ENCODE measurements at places on chromosomes 12 and 14.

DNA sequence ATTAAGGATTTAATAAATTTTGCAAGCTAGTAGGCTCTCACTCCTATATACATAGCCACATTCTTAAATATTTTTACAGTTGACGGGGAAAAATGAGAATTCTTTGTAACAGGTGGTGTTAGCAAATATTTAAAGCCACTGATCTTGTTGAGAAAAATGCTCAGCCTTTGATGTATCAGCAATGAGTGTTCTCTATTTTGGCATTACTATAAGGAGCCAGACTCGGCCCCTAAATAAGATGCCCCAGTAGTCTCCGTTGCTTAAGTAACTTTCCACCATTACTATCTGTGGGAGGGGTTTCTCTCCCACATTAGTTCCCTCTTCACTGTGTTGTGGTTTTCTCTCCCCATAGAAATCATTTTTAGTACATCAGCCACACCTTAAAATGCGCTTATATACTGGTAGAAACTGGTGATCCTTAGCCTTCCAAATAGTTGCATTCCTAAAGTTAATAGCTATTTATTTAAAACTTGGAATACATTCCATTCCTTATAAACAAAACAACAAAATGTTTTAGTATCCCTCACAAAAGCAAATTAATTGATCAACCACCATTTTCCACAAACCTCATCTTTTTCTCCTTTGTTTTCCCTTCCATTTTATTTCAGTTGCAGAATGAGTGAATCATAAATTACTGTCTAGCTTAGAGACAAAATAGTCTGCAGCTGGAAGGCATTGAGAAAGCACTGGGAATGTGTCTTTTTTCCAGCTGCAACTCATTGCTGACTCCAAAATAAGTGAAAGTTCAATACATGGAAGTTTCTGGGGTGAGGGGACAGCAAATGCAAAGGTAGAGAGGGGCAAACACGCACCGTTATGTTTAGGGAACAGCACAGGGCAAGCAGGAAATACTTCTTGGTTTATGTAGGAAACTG is 84.7 kb upstream of the FERMT2 start:
- no peak for DNase-seq

DNA sequence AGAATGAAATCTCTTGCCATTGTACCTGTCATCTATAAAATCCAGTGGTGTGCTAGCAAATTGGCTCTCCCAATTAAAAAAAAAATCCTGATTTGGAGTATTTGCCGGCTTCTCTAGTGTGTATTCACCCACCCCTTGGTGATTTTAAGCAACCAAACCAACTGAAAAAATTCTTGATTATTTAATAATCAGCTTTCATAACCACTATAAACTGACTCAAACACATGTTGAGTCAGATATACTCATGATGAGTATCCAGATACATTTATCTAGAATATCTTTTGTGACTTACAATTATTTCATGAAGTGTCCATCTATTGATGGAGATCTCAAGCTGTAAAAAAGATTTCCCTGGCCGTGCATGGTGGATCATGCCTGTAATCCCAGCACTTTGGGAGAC is 205.4 kb downstream of the RASSF9 start:
- DNase-seq: no peak

GRCh38 chr14:71942904-71943694 is 10.9 kb downstream of the RGS6 start:
- no peak for DNase-seq

GRCh38 chr12:12871587-12872138 is 19.7 kb upstream of the GPRC5A start:
- DNase-seq: no peak

DNA sequence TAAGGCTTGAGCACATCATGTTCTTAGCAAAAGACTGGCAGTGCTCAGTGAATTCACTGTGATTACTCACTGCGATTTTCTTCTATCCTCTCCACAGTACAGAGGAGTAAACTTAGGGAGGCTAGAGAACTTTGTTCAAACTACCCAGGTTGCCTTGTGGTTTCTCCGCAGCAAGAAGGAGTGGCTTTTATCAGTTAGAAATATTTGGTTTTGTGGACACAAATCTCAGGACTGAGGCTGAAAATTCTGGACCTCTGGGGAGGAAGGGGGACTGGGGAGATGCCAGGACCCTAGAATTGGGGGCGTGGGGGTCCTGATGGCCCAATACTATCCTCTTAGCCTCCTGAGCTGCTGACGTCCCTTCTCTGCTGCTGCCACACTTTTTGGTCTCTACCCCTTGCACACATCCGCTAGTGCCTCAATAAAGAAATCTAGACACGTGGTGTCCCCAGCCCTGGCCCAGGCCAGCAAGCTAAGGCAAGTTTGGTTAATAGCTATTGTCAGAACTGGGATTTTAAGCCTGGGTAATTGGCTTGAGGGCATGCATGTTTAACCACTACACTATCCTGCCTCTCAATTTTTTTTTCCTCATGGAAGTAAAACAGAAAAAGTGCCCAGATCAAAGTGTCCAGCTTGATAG is 842 bp downstream of the OAS2 start:
- DNase-seq: peak; percentile 38

DNA sequence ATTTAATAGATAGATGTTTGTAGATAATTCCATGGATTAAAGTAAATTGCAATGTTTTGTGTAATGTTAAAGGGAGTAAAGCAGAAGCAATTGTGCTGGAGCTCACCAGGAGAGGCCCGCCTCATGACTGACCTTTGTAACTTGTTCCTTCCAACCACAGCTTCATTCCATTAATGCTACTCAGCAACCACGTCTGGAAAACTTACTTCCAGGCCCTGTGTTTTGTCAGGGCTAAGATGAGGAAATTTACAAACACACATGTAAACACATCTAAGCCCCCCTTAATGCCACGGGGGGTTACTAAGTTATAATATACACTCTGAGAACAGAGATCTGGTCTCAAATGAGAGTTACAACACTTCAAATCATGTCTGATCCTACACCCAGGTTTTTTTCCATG is 12.4 kb downstream of the LUM start:
- no peak for DNase-seq

DNA sequence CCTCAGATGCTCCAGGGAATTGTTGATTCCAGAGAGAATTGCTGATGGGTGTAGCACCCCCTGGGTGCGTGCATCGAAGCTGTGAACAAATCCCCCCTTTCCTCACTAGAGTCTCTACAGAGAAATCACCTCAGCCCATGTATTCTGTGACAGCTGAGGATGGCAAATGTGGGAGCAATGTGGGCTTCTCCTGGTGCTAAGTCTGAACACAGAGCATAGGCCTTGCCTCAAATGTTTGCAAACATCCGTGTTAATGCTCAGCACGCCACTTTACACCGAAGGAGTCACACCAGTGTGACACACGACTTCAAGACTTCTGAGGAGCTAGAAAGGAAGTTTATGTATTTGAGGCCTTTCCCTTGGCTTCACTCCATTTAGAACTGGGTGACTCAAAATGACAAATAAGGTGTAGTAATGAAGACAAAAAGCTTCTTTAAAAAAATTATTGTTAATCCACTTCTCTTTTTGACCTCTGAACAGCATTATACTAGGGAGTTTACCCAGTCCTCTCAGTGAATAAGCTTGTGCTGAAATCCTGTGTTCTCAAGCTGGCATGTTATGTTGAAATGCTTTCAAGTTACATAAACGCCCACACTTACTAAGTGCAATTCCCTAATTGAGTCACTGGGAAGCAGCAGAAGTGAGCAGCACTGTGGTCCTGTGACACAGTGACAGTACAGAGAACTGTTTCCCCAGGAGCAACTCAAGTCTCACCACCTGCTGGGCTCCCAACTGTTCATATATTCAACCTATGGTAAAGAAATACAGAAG is 92.9 kb downstream of the FAR2 start:
- DNase-seq: no peak

DNA sequence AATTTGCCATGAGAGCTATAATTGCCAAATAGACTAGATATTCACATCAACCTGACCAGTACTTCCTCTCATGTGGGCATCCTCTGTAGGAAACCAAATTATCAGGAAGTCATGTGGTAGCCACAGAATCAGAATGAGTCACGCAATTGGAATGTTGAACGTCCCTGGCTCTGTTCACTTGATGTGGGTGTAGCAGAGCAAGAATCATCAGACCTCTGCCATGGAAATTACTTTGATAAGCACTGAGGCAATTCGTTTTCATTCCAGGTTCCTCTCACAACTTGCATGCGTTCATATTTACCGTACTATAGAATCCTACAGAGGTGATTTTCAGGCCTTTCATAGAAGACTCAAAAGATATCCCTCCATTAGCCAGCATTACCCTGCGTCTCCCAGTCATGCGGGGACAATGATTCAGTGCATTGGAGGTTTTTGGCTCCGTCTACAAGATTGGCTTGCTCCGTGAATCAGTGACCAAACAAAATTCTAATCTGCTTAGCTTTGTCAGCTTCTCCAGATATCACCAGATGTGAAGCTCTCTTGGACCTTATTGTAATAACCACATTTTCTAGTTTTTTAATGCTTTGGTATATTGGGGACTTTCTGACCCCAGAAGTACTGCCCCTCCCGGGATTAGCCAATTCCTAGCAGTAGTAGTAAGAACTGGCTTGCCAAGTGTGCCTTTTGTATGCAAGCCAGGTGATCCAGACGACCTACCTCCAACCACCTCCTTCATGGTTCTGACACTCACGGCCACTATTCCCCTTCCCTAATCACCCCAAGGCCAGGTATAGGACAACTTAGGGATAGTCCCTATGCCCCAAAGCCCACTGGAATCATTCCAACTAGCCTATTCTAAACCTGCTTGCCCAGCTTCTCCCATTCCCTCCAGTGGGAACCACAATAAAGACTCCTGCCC is 133.4 kb downstream of the KICS2 start:
- DNase-seq: no peak

DNA sequence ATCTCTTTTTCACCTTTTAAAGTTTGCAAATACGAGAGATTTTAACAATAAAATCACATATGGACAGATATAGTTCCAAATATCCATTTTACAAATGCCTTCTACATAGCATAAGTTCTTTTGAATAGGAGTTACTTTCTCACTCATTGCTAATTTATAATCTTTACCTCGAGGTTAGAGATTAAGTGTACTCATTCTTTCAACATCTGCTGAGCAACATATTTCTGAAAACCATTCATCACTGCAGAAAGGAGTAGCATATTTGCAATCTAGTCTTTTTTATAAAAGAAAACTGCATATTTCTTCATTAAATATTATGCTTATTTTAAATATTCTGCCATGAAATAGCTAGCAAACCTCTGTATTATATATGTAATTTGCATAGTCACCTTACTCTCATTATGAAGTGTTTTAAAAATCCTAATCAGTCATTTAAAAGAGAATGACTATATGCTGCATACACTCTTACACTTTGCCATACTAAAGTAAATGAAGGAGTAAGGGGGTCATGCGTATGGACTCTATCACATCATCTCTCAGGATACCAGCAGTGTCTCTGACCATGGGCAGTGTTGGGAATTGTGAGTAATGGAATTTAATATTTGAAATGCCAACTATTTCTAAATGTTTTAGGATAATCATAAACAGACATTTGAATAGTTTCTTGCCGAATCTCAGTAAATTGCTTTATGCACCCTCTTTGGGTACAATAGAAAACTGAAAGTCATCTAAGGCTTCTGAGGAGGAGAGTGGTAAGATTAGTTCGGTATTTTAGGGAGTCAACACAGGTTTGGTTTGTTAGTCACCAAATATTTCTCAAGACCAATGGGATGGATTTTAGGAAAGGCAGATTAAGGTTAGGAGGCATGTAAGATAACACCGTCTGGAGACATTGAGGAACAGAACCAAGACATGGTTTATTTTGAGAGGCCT is 524.8 kb upstream of the ATP2B1 start:
- DNase-seq: no peak

GRCh38 chr12:65535946-65536345 is 257.5 kb downstream of the MSRB3 start:
- DNase-seq: no peak

GRCh38 chr12:116370886-116371580 is 93.5 kb upstream of the MED13L start:
- DNase-seq: no peak

DNA sequence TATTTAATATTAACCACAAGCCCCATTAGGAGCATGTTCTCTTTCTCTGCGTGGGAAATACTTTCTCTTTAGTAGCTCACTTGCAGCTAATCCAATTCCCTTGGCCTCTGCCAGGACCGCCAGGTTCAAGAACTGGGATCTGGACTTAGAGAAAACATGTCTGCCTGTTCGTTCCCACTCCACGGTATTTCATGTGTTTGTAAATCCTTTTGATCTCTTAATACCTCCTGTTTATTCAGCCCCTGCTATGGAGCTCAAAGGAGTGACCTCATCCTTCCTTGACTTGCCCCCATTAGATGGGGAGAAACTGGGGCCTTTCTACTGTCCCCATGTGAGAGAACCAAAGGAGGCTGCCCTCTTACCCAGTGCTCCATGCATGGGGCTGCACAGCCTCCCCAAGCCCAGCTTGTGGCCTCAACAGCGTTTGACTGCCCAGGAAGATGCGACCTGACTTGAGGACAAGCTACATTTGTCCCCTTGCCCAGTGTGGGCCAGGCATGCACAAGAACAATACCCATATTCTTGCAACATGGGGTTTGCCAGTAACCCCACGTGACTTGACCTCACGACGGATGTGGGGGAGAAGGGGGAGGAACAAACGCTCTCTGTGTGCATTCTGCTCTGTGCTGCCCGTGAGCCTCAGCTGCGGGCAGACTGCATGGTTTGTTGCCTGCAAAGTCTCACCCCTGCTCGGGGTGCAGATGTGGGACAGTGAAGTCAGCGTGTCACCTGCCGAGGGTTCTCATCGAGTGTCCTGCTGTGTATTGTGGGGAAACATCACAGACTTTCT is 30.3 kb downstream of the CD9 start:
- DNase-seq: peak; percentile 36

DNA sequence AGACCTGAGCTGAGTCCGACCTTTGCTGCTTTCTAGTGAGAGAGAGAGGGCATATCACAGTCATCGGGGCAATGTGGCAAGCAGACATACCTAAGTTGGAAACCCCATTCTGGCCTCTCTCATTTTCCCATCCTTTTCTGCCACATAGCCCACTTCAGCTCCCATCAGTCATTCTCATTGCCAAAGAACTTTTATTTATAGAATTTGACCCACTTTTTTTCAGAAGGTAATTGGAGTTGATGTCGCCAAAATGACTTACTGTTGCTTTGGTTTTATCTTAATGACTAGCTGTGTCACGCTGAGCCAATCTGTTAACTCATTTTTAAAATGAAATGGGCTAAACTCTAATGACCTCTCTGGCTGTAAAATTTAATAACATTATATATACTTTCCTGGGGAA is 63.9 kb upstream of the RMST start:
- DNase-seq: no peak

- no peak for DNase-seq
These were observed 30.5 kb downstream of the RAB35 start for GRCh38 chr12:120085920-120086645.

DNA sequence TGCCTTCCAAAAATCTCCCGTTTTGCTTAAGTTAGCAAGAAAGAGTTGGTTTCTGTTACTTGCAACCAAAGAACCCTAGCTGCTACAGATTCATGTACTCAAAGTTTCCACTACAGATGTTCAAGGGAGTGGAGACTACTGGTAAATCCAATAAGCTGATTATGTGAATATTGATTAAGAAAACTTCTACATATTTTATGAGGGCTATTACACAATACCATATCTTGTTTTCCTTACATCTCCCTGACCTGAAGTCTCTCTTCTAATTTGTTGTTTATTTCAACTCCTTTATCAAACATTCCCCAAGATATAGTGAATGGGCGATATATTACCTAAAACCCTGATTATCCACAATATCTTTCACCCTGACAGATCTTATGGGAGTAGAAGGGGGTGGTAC is 164.4 kb upstream of the PLXNC1 start:
- no peak for DNase-seq
